ENCODE measurements at places on chromosomes 3 and 15.

DNA sequence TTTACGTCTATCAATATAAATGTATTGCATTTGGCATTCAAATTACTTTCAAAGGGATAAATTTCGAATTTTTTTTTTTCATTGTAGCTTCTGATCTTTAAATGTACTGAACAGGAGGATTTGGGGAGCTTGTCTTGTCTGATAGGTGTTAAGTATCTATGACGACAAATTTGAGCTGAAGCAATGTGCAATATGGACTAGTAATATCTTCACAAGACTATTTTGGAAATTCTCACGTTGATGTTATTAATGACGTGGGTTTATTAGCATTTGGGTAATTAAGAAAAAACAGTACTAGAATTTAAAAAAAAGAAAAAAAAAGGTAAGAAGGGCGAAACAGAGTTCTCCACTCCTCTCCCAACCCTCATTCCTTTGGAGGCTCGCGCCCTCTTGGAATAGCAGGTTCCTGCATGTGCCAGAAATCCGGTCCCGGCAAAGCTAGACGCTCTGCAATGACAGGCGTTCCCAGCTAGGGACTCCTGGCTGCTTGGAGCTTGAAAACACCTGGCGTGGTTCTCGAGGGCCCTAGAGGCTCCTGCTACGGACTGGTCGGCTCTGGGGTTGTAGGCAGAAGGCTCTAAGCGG, 648 bp upstream of the P2RY1 start:
- no peak for DNase-seq

DNA sequence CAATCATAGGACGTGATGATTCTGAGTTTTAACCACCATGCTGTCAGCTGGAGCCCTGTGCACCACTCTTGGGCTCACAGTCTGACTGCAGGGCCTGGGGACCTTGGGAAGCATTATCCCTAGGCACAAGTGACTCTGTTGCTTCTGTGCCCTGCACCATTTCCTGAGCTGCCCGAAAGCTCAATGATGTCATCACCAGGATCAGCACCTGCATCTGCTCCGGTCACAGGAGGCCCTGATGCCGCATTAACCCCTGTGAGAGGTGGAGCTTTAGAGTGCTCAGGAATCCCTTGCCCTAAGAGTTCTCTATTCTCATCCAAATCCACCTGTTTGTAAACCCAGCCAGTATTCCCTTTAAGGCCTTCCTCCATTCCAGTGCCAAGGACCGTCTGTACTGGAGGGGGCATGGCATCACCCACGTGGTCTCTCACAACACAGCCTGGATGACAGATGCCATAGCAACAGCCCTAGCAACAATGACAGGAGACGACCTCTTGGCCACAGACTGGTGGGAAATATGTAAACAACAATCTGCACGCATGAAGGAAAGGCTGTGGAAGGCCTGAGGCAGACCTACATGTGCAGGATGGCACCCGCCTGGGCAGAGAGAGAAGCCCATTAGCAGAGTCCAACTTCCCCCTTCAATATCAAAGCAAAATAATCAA, 37.9 kb downstream of the NTRK3 start:
- no peak for DNase-seq

DNA sequence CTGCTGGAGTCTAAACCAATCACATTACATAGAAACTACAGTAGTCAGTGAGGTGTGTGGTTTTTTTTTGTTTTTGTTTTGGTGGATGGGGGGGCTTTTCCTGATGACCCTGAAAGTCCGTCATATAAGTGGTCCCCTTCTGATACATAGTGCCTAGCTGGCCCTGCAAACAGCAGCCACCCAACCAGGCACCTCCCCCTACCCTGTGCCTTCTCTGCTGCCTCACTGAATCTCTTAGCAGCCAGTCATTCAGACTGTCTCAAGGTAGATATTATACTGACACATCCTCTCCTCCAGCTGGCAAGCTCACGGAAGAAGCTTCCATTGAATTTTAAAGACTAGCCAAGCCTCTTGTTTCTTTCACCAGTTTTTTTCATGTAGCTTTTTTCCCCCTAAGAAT, 21.4 kb downstream of the SYN2 start:
- DNase-seq = no peak

GRCh38 chr3:148101061-148101460, 596.6 kb upstream of the AGTR1 start:
- no peak for DNase-seq

- DNase-seq = no peak
Measured at GRCh38 chr3:35857004-35857403, 217.7 kb downstream of the ARPP21 start.

DNA sequence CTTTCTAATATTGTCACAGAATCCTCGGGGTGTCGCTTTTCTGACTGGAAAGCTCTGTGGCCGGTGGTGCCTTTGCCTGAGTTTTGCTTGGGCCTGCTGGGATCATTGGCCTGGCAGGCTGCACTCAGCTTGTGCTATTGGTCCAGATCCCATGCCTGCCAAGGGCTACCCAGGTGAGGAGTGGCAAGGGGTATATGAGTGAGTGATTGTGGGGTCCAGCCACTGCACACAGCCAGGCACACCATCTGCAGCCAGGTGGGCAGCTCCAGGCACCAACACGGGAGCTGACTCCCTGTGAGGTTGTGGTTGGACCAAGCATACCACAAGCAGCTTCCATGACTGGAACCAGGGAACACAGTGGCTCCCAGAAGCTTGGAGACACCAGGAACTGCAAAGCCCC, 557.2 kb downstream of the SI start:
- DNase-seq = no peak

DNA sequence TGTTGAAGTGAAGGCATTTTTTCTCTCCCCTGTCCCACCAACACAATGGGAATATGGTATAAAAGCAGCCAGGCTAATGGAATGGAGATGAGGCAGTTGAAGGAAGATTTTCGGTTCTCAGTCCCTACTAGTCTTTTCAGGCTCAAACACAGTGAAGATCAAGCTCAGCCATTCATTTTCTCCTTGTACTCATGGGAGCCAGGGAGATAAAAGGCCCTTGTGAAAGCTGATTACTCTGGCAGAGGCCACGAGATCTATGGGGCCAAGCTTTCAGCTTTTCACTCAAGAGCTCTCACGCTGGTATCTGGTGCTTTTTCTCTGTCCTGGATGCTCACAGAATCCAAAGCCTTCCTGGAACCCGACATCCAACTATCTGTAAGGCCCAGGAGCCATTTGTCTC, 14.5 kb upstream of the FAN1 start:
- no peak for DNase-seq

GRCh38 chr3:113166357-113166718, 45.0 kb upstream of the BOC start:
- DNase-seq = no peak

GRCh38 chr15:52086011-52086786, 26.4 kb downstream of the BCL2L10 start:
- no peak for DNase-seq

GRCh38 chr15:57746786-57747185, 40.3 kb downstream of the POLR2M start:
- no peak for DNase-seq

- DNase-seq = no peak
Measured at GRCh38 chr3:62987721-62988120, 112.5 kb upstream of the CADPS start.

DNA sequence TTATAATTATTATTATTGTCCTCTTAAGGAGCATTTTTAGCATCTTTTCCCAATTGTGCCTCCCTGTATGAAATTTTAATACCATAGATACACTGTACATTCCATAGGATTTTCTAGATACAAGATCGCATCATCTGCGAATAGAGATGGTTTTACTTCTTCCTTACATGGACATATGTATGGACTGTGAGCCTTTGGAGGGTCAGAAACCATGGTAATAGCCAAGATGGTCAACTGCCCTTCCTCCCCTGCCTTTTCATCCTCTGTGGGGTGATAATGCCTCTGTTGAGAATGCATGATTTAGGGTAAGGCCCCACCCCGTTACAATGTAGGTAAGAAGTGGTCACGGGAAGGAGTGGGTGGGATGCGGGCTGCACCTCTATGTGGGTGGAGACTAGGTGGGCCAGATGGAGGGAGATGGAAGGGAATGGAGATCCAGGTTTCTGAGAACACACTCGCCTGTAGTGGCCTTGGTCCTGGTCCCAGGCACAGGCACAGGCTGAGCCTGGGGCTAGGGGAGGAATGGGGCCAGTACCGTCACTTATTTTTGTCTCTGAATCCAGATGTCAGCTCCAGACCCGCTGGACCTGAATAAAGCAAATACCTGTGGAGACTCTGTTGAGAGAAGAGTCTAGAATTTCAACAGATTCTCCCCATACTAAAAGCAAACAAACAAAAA, 31.7 kb downstream of the GOLGA6A start:
- DNase-seq = no peak

DNA sequence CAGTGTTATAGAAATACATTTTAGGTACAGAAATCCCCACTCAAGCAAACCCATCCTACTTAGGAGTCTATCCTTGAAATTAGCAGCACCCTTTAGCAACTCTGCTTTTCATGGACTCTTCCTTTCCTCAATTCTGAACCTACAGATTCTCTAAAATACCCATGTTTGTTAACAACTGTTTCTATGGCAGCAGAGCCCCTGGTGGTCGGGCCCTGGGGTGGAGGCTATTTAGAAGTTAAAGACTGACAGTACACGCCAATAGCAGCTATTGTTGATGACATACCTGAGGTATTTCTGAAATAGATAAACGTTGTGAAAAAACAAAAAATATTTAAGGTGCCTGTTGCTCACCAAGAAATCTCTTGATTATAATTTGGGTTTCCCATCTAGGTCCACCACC, 23.4 kb upstream of the NRG4 start:
- no peak for DNase-seq

DNA sequence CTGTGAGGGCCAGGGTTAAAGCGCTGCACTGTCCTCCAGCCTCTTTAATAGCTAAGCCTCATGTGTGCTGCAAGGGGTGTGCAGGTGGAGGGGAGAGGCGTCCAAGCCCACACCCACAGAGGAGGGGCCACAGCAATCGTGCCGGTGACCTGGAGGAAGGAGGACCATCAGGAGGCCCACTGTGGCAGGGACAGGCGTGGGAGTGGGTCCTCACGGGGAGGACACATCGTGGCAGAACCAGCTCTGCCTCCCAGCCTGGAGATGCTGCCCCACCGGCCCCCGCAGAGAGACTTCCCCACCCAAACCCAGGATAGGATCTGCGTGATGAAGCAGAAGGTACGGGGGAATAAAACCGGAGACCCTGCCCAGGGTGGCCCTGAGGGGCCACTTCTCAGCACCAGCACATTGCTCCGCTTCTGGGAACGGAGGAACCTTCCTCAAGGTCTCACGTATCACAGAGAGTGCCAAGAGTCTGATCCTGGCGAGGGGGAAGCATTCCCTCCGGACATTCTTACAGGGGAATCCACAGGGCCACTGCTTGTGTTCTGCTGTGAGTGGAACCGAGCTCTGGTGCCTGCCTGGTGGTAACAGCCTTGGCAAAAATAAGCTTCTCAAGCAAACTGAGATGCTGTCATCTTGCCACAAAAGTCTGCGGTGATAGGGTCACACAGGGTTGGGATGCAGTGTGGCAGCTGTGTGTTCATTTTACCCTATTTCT, 199.8 kb downstream of the XXYLT1 start:
- DNase-seq = no peak

DNA sequence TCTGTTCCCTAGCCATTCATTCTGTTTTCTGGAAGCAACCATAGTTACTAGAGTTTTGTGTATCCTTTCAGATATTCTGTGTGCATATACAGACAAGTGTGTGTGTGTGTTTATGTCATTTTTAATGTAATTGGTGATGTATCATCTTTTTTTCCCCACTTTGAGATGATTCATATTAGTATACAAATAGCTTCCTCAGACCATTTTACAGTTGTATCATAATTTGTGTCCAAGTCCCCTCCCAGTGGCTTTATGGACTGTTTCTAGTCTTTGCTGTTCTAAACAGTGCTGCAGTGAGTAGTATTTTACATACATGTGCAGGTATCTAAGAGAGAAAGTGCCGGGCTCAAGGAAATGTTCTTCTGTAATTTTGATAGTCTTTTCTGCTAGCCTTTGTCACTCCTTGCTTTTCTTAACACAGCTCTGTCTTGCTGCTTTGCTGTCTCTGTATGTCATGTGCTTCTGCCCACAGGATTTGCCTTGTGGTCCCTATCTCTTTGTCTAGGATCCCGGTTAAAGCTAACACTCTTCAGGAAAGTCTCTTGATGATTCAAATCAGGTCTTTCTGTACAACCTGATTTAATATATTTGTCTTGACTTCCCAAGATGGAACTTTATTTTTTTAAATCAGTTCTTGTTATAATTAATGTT, 31.5 kb upstream of the FBXL22 start:
- no peak for DNase-seq

DNA sequence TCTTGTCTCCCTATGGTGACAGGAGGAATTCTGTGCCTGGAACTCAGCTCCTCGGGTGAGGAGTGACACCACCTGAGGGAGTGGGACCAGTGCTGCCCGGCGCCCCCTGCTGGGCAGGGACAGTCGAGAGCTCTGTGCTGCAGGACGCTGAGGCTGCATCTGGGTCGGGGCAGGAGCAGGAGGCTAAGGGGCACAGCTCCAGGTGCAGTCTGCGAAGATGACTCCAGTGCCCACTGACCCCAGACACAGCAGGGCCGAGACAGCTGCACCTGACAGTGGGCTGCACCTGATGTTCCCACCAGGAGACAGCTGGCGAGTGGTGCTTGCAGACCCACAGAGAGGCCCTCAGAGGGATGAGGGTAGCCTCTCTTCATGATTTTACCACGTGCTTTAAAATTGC, 152.9 kb downstream of the ATP10A start:
- no peak for DNase-seq

DNA sequence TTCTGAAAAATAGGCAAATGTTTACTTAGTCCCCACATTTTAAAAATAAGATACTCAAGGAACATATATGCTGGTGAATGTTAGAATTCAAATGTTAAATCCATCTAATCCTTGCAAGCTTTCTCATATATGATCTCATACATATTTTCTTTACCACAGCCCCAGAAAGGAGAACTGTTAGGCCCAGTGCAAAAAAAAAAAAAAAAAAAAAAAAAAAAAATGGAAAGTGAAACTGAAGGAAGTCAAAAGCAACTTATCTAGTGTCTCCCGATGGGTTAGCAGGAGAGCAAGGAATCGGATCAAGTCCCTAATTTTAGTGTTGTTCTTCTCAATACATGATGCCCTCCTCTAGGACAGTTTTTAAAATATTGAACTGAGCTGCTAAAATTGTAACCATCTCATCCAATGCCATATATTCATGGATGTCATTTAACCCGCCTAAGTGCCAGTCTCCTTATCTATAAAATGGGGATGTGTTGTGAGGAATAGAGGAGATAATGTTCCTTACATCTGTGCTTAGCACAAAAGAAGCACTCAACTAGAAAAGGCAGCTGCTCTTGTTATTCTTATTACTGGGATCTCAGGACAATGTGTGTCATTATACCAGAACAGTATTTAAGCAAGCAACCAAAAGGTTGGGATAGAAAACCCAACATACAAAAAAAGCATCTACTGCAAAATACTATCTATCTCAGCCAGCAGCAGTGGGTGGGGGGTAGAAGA, 279.7 kb downstream of the MAGI1 start:
- no peak for DNase-seq

- DNase-seq = no peak
Measured at GRCh38 chr3:146086211-146086610, 74.8 kb downstream of the PLOD2 start.

- DNase-seq = no peak
Measured at GRCh38 chr15:35023804-35024203, 35.7 kb upstream of the ZNF770 start.

GRCh38 chr3:108322352-108322751, 26.0 kb downstream of the HHLA2 start:
- DNase-seq = no peak

GRCh38 chr15:68583321-68583720, 4.5 kb downstream of the CORO2B start:
- DNase-seq = no peak

- DNase-seq = no peak
Measured at GRCh38 chr3:48747706-48748105, 30.7 kb upstream of the IP6K2 start.

- no peak for DNase-seq
Measured at GRCh38 chr3:99781761-99782160, 35.9 kb upstream of the CMSS1 start.
